Testis (tissue), 5 donors: ENCODE measurements at places on chromosomes 7 and 10.

DNA sequence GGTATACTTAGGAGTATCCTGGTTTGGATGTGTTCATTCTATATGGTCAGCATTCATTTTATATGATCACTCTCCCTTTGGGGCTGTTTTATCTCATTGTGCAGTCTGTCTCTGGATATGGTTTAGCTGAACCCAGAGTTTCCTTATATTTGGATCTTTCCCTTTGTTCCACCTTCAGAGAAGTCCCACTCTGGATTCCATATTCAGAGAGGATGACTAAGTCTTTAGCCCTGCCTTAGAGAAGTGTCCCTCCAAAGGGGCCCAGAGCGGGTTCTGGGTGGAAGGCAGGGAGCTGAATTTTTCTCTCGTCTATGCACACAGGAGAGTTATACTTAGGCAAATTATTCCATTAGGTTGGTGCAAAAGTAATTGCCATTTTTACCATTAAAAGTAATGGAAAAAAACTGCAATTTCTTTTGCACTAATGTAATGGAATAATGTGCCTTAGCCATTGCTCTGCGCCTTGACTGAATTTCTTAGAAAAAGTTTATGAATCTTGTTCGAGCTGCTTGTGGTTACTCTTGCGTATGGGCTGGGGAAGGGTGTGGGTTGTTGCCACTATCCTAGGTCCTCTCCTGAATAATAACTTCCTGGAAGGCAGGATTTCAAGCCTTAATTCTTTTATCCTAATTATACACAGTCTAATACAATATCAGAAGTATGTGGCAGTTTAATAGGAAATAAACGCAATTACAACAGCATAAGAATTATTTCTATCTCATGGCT, 74.2 kb upstream of the MTPN start:
- H3K27me3 ChIP-seq = no peaks in the 10 kb centered on the region
- DNase-seq = no peak
- peaks cover 32% of the 10 kb centered on the region for H3K4me1 ChIP-seq

- no peak overlapping the region for H3K27ac ChIP-seq
- H3K4me3 ChIP-seq = no peak overlapping the region
- no peaks in the 10 kb centered on the region for H3K27me3 ChIP-seq
These were observed 46.1 kb downstream of the PARD3 start for GRCh38 chr10:34768972-34769330.

DNA sequence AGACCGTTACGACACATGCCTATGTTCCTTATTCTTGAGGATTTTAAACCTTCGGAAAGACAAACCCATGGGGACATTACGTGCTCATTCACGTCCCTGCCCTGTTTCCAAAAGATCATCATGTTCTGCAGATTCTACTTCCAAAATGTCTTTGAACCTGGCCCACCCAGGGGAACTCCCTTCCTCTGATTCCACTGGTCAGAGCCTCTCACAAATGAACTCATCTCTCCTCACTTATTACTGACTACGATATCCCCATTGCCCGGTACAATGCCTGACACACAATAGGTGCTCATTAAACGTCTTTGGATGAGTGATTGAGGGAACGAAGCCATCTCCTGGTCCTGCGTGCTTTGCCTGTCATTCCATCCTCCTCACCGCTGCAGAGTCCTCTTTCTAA, 168.3 kb upstream of the RNF32 start:
- H3K27ac ChIP-seq = no peak overlapping the region
- no peaks in the 10 kb centered on the region for H3K27me3 ChIP-seq
- H3K4me3 ChIP-seq = no peak overlapping the region
- no peaks in the 10 kb centered on the region for H3K4me1 ChIP-seq
- H3K36me3 ChIP-seq = no peaks in the 10 kb centered on the region

- H3K4me3 ChIP-seq = no peak overlapping the region
- H3K27me3 ChIP-seq = no peaks in the 10 kb centered on the region
- H3K36me3 ChIP-seq = no peaks in the 10 kb centered on the region
- DNase-seq = no peak
These were observed 189.6 kb upstream of the NRP1 start for GRCh38 chr10:33524041-33524440.

GRCh38 chr10:2445370-2445769, 622.0 kb upstream of the PFKP start:
- no peaks in the 10 kb centered on the region for H3K27me3 ChIP-seq
- no peak overlapping the region for H3K4me3 ChIP-seq
- H3K27ac ChIP-seq = no peak overlapping the region
- no peaks in the 10 kb centered on the region for H3K4me1 ChIP-seq
- H3K36me3 ChIP-seq = no peaks in the 10 kb centered on the region
- no peak for DNase-seq
